ENCODE measurements at places on chromosomes 16 and 17.

- DNase-seq, result peak; percentile 80
Measured at GRCh38 chr16:29820271-29820701, at the start of gene MVP. Gene MVP (plus strand): TSS chr16:29820462. CDS start chr16:29830550, 10,088 bp downstream.

- DNase-seq, result no peak
Measured at GRCh38 chr17:60744355-60744966, 66.8 kb downstream of the BCAS3 start.

DNA sequence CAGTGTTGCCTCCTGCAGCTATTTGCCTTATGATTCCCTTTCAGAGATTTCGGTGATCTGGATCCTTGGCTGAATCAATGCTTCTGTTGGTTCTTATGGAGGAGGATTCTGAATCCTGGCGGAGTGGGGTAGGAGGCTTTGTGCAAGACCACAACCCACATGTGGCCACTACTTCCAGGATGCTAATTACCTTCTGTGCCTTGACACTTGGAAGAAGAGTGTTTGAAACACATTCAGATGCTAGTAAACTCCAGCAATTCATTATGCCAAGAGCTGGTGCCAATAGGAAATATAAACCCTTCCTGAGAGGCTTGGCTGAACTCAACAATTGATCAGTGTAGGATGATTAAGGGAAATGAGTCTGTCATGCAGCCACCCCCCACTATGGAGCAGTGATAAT lies 12.1 kb upstream of the NLRP1 start:
- no peak for DNase-seq

- DNase-seq, result no peak
Measured at GRCh38 chr16:61993108-61993507, 43.1 kb downstream of the CDH8 start.

DNA sequence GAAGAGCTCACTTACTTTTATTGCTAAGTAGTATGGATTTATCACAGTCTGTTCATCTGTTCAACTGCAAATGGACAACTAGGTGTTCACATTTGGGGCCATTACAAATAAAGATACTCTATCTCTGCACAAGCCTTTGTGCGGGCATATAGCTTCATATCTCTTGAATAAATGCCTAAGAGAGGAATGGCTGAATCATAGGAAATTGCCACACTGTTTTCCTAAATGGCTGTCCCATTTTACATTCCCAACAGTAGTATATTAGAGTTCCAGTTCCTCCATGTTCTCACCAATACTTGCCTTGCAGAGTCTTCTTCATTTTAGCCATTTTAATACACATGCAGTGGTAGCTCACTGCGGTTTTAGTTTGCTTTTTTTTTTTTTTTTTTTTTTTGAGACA lies 20.5 kb downstream of the NSMCE1 start:
- DNase-seq, result no peak

- DNase-seq, result no peak
Measured at GRCh38 chr16:14015948-14016347, 55.2 kb upstream of the MRTFB start.

- DNase-seq, result peak; percentile 64
Measured at GRCh38 chr16:77584205-77584859, 138.0 kb upstream of the NUDT7 start.

GRCh38 chr16:59654455-59654854 lies 920.3 kb upstream of the GOT2 start:
- no peak for DNase-seq

- DNase-seq, result no peak
Measured at GRCh38 chr17:44785921-44786320, 27.1 kb downstream of the ADAM11 start.

- DNase-seq, result no peak
Measured at GRCh38 chr17:13253733-13254410, 236.0 kb upstream of the ELAC2 start.

DNA sequence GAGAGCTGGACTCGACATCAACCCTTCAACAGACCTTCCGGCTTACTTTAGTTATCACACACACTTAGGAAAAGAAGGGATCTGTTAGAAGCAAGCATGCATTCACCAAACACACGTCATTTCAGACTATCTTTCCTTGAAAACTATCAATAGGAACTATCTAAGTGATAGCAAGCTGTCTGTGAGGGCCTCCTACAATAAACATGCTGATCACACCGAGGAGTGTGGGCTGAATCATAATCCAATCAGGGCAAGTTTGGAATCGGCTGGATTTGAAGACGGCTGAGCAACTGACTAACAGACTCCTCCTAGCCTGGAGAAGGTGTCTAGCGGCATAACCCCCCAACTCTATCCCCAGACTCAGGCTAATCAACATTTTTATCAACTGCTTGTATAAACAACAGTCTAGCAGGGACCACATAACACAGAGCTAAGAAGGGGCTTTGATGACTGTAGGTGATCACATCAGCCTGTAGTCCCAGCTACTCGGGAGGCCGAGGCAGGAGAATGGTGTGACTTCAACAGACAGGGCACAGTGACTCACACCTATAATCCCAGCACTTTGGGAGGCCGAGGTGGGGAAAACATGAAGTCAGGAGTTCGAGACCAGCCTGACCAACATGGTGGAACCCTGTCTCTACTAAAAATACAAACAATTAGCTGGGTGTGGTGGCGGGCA lies 14.1 kb downstream of the NXN start:
- DNase-seq, result no peak

DNA sequence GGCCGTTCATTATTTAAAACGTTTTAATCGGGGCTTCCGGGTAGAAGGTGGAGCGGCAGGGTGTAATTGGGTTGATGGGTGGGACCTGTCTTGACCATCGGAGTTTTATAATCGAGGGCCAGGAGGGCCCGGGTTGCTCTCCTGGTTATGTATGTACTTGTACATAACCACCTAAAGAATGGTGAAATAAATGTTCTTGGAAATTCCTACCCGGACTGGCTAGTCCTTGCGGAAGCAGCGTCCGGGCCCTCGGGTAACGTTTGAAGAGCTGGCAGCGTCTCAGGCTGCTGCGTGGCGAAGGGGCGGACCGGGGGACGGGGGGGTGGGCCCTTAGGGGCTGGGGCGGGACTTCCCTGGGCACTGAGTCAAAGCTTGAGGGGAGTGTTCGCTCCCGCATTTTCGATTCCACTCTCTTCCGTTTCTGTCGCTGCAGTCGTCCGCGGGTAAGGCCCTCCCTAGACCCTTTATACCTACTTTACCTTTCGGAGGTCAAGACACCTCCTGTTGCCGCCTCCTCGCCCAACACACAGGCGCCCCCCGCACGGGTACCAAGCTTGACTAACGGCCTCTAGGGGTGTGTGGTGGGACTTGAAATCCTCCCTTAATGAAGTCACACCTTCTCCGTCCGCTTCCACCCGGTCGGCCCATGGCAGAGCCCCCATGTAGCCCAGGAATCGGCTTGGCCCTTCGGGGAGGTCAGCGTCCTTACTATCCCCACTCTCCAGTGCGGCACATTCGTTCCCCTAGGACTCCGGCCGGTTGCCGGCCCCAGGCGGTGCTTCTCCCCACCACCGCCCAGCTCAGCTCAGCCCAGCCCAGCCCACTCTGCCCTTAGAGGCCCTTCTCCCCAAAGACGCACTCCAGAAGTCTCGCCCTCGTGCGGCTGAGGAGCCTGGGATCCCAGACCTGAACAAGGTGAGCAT lies at the start of gene TMEM106A:
TMEM106A (plus strand) TSS at position 396 of the 923 bp plus-strand sequence. CDS start 1,167 bp downstream, outside the sequence.
- DNase-seq, result peak; percentile 88

GRCh38 chr16:55534756-55535155 lies 25.9 kb downstream of the LPCAT2 start:
- DNase-seq, result no peak

DNA sequence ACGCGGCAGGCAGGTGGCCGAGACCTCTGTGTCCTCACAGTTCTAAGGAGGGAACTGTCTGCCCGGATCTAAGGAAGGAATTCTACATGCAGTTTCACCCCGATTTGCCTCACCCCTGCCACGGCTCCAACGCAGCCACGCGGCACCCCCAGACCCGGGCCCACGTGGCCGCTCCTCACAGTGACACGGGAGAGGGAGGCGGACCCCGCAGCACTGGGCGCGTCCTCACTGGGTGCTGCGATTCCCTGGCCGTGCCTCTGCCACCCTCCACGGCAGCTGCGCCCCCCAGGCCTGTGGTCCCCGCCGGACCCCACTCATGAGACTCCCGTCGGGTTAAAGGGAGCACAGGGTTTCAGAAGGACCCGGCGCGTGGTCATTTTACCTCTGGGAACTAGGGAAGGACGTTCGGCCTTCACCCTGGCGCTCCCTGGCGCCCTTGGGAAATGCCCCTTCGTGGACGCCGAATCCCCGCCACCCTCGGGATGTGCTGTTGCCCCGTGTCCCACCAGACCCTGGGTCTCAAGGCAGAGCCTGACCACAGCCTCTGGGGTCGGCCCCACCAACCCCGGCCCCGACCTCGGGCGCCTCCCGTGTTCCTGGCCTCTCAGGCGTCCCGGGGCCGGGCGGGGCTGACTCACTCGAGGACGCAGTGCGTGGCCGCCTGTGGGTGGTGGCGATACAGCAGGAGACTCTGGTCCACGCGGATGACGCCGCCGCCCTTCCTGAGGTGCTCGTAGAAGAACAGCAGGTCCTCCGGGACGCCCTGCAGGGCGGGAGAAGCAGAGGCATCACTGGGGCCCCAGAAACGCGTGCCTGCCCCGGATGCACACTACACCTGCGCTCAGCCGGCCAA lies 118.8 kb upstream of the METRNL start:
- DNase-seq, result no peak

- DNase-seq, result peak; percentile 83
Measured at GRCh38 chr17:75753514-75754377, 11.2 kb downstream of the GALK1 start.

- DNase-seq, result peak; percentile 42
Measured at GRCh38 chr16:84616515-84616914, 1.4 kb downstream of the COTL1 start.

GRCh38 chr17:48575673-48576478 lies 2.3 kb downstream of the HOXB4 start:
- no peak for DNase-seq

DNA sequence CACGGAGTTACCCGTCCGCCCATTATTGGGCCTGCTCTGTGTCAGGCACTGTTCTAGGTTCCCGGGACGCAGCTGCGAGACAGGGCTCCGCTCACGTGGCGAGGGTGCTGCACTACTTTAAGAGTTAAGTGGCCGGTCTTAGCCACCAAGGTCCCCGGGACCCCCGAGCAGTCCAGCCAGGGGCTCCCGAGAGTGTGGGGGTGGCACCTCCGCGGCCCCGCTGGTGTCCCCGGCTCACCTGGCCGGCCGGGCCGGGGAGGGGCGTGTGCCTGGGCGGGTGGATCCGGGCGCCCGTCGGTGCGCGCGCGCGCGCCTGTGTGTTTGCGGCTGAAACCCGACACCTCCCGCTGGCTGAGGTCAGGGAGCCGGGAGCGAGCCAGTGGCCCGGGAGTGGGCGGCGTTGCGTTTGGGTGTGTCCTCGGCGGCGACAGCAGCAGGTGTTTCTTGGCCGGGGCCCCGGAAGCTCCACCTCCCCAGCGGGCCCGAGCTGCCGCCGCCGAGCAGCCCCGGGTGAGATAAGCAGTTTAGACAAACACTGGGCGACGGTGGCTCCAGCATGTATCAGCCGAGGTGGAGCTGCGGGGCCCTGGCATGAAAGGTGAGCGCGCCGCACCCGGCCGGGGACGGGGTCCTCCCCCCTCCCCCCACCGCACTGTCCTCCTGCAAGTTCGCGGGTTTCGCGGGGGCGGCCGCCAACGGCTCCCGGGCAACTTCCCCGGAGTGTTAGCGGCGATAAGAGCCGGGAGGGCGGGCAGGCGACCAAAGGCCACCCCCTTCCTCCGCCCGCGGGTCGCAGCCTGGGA lies at the start of gene GSE1:
GSE1 (plus strand) TSS at position 522 of the 803 bp plus-strand sequence; CDS start at position 592, 70 bp downstream.
- DNase-seq, result peak; percentile 85

GRCh38 chr17:73371285-73371684 lies 59.5 kb upstream of the CDC42EP4 start:
- DNase-seq, result no peak

DNA sequence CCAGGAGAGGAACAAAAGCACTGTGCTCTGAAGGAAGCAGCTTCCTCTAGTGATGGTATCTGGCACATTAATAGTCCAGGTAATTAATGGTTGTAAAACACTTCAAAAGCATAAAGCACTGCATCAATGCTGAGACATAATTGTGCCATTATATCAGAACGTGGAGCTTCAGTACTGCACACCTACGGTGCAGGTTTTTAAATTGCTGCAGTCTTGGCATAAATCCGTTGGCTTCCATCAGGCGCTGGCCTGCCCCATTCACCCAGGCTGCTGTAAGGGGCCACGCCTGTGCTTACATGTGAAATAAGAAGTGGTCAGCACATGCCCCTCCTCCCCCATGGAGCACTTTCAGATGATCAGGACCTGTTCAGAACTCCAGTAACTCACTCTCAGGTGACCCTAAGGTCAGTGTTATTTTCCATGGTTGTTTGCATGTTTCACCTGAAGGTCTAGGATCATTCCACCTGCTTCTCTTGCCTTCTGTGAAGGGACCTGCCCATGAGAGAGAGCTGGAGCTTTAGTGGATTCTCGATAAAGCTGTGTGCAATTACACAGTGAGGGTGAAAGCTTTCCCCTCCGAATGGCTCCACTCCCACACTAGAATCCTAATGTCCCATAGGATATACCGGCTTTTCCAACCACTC lies 345.3 kb downstream of the CA10 start:
- DNase-seq, result no peak

DNA sequence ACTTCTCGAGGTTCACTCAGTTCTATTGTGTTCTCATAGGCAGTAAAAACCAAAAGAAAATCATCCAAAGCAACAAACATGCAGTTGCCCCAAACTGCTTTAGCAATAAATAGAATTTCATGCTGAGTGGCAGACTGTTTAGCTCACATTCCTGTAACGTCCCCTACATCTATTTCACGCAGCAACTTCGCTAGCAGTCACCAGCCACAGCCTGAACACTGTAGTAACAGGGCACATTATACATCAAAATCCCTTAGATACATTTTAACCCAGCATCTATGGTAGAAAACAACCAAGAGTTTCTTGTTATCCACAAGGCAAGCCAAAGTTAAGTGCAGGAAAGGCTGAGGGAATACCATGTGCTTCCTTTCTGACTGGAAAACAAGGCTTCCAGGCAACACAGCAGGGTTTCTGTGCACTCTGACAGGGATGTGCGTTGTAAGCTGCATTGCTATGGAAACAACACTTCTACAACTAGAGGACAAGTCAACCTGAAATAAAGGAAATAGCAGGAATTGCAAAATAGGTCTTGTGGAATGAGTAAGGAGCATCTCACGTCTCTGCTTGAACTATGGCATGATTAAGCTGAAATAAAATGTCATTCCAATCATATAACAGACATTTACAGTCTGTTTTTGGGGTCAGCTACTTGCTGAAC lies 55.4 kb downstream of the CFDP1 start:
- DNase-seq, result no peak
